Midbrain (tissue), 1 donor: ENCODE measurements at places on chromosomes 16 and 17.

DNA sequence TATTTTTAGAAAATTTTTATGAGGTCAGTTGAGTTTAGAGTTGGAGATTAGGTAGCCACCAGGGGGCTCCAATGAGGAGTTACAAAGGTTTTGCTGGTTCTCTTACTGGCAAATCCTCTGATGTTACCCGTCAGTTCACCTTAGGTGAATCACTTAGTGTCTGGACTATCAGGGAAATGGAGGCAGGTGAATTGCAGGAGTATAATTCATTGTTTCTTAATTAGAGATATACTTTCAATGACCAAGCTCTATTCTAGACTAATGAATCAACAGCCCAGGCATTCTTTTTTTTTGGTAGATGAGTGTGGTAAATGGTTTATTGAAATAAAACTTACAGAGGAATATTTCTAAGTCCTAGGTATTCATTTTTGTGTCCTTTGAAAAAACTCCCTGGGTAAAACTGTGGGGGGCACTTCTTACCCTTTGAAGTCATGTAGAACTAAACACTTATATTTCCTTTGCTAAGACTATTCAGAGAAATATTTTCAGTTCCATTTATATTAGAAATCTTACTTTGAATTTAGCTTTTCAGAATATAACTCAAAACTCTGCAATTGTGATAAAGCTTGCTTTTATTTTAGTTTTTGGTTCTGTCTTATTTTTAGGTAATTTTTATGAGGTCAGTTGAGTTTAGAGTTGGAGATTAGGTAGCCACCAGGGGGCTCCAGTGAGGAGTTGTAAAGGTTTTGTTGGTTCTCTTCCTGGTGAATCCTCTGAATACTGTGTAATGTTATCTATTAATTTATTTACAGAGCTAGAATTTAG is 17.7 kb downstream of the PSMD11 start:
- peak; percentile 34 for DNase-seq

GRCh38 chr17:72614871-72615626 is 477.4 kb downstream of the SLC39A11 start:
- peak; percentile 89 for DNase-seq

DNA sequence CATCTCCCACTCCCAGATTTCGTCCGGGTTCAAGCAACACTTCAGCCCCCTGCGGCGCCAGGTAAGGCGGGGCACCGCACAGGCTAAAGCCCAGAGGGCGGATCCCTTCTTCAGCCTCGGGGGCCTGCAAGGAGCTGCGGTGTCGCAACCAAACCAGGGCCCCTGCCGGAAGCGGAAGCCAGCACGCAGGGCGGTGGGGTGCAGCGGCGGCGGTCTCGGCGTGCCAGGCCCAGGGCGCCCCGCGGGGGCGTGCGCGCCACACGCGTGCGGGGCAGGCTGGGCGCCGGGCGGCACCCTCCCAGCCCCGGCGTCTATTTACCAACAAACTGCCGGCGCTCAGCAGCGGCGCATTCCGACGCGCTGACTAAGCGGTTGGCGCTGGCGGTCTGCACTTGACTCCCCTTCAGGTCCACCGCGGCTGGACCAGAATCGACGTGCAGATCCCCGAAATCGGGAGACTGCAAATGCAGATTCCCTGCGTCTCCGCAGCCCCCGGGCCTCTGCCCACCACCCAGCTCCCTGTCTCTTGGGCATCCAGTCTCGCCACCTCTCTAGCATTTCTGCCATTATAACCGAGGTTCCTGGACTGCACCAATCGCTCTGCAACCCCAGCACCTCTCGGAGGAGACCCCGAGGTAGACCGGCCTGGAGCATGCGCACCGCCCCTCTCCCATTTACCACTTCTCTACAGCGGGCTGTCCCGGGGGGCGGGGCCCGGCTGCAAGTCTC is 421 bp upstream of the DLX4 start:
- no peak for DNase-seq

DNA sequence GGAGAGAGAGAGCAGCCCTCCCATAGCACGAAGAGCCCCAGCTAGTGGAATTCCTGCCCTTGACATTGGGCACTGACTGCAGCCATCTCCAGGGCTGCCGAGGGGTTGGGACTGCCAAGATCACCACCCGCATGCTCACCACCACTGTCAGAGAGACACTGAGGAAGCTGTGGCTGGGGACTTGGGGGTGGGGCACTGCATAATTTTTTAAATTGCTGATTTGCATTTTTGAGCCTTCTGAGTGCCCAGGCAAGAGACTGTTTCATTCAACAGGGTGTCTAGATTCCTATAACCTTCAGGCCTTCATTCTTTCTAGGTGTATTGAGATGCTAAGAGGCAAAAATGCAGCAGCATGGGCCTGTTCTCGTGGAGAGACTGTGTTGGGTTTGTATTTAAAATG is 9.0 kb upstream of the EPX start:
- no peak for DNase-seq

DNA sequence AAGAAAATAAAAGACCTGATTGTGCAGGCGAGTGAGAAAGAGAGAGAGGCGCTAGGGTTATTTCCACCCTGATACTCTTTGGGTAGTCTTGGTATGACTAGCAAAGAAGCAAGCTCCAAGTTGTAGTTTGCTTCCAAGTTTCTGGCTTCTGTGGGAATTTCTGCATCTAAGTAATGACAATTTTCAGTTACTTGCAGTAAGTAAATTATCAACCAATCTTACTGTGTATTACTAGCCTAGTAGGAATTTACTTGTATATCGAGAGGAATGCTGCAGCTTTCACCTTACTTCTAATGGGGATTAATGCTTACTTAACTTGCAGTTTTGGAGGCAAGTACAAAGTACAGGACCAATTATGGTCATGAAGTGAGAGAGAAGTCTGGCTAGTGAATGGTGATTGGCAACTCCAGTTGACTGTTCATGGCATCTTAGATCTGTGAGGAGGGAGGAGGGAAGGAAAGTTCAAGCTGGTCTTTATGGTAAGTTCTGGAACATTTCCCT is 31.9 kb downstream of the TENT4B start:
- no peak for DNase-seq

- DNase-seq: no peak
These were observed 122.2 kb downstream of the CCDC182 start for GRCh38 chr17:57622683-57623433.

- DNase-seq: no peak
These were observed 26.1 kb upstream of the TOB1 start for GRCh38 chr17:50892101-50892776.

GRCh38 chr17:49602783-49603182 is 27.1 kb downstream of the NXPH3 start:
- no peak for DNase-seq

GRCh38 chr16:8611886-8612600 is 9.5 kb upstream of the METTL22 start:
- DNase-seq: no peak

DNA sequence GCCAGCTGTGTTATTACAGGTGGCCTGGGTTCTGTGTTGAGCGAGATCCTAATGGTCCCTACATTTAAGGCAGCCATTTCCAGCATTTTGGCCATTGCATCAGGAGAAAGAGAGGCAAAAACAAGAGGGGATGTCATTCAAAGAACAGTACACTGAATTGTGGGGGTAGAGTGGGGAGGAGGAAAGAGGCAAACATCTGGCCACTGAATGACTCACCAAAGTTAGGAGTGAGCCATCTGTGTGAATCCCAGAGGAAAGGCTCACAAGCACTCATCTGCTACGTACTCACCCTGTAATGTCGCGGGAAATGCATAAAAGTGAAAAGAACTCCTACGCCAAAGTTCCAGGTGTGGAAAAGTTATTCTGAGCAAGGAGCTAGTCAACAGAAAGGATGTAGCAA is 16.7 kb downstream of the KRABD2 start:
- no peak for DNase-seq

- DNase-seq: no peak
These were observed 59.1 kb downstream of the CYLD start for GRCh38 chr16:50801036-50801435.

DNA sequence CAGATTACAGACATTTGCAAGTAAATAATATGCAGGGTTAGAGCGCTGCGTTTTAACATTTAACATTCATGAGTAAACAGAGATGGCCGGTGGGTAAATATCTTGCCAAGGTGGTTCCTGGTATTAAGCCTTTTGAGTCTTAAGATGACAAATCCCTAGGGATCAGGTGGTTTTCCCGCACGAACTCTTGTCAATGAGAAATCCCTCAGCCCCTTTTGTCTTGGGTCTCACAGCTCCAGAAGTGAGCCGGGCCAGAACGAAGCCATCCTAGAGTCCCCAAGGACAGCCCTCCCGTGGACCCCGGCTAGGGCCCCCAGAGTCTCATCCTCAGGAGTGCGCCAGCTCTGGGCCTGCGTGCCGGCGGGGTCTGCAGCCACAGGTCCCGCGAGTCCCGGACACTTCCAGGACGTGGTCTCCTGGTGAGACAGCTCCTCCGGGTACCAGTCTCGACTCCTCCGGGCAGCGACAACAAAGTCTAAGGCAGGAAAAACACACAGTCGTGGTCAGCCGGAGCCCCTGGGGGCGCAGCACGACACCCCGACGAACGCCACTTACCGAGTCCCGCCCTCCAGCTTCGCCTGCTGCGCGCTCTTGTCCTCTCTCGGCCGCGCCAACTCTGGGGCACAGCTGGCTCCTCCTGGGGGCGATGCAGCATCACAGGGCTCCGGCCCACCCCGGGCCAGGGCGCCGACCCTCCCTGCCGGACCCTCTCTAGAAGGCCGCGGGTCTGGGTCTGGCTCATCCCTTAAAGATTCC is 13.3 kb downstream of the MIS12 start:
- peak; percentile 9 for DNase-seq

- no peak for DNase-seq
These were observed 99.3 kb downstream of the GAS7 start for GRCh38 chr17:10099051-10099571.

DNA sequence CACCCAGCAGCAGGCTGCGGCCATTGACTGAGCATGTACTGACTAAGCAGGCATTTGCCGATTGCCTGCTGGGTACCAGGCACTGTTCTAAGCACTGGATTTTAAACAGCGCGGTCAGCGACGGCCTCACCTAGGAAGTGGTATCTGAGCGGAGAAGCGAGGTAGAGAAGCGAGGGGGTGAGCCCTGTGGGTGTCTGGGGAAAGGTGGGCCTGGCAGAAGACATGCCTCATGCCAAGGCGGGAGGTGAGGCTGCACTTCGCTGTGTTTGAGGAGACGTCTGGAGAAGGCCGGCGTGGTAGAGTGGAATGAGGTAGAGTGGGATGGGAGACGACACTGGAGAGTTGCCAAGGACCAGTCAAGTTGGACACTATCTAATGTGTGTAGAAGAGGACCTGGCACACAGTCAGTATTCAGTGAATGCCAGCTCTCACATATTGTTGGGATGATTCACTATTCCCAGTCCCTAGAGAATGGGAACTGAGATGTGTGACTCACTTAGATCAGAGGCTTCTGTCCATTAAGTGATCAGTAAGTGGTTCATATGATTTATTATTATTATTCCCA is 14.4 kb downstream of the SYCE1L start:
- no peak for DNase-seq

- DNase-seq: no peak
These were observed 23.9 kb upstream of the C1QTNF8 start for GRCh38 chr16:1119766-1120576.

- DNase-seq: no peak
These were observed 1.1 kb downstream of the C17orf107 start for GRCh38 chr17:4900231-4901107.

DNA sequence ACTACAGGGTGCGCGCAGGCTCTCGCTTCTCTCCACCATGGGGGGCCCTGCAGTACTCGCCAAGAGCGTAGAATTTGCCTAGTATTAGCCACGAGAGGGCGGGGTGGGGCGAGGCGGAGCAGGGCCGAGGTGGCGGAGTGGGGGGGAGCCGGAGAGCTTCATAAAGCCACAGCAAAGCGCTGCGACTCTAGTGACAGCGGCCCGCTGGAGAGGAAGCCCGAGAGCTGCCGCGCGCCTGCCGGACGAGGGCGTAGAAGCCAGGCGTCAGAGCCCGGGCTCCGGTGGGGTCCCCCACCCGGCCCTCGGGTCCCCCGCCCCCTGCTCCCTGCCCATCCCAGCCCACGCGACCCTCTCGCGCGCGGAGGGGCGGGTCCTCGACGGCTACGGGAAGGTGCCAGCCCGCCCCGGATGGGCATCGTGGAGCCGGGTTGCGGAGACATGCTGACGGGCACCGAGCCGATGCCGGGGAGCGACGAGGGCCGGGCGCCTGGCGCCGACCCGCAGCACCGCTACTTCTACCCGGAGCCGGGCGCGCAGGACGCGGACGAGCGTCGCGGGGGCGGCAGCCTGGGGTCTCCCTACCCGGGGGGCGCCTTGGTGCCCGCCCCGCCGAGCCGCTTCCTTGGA is at the start of gene TBX21:
Gene TBX21, plus strand, starts transcription at position 190 of the 627 bp plus-strand sequence. Its CDS starts 219 bp downstream, at position 409.
- DNase-seq: no peak

GRCh38 chr17:27993723-27994310 is 48.7 kb upstream of the NLK start:
- DNase-seq: peak; percentile 51

GRCh38 chr16:55370762-55371482 is 46.9 kb downstream of the IRX6 start:
- DNase-seq: peak; percentile 68

- no peak for DNase-seq
These were observed 2.0 kb downstream of the CORO7 start for GRCh38 chr16:4414187-4414917.

GRCh38 chr16:47018223-47018891 is 44.9 kb upstream of the DNAJA2 start:
- DNase-seq: no peak

DNA sequence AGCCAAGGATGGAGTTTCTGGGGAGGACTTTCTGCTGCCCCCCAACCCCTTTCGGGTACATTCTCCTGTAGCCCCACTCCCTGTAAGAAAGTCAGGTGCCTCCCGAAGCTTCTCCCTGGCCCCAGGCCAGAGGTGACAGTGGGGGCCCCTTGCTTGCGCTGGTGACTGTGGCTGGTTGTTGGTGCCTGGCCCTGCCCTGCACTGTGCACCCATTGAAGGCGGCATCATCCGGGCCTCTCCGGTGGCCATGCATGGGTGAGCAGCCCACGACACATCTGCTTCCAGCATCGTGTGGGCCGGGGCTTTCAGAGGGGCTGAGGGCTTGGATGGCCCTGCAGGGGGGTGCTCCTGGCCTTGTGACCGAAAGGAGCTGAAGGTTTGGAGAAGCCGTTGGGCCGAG is 297.0 kb downstream of the SEC14L1 start:
- no peak for DNase-seq

DNA sequence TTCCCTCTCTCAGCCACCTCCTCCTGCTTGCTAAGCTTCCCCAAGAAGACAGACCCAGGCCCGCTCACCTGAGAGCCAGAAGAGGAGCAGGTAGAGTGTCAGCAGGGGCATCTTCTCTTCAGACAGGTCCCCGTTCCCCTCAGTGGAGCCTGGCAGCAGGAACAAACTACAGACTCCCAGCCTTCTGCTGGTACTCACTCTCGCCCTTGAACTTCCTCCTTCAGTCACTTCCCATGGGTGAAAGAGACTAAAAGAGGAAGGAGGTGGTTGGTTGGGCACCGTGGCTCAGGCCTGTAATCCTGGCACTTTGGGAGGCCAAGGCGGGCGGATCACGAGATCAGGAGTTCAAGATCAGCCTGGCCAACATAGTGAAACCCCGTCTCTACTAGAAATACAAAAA is at the start of gene CD300LF:
Gene CD300LF, minus strand, starts transcription at position 168 of the 400 bp plus-strand sequence. Its CDS starts 57 bp downstream, at position 111.
- peak; percentile 38 for DNase-seq
